ENCODE measurements at places on chromosomes 3 and 15.

GRCh38 chr3:138373087-138373735 lies 24.8 kb downstream of the MRAS start:
- no peak for DNase-seq

DNA sequence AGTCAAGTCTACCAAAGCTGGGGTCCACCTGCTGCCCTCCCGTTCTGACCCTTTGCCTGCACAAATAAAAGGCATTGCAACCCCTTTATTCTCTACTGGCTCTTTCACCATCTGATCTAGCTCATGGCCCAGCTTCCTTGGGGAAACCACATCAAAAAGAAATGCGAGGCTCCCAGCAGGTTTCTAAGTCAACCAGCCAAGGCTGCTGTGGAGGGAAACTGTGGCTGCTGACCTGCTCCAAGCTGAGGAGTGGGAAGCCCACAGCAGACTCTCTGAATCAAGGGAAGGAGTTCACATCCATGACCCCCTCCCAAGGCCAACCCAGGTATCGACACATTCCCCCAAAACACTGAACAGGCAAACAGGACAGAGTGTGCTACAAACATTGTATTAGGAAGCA lies 25.2 kb upstream of the SLCO2A1 start:
- no peak for DNase-seq

DNA sequence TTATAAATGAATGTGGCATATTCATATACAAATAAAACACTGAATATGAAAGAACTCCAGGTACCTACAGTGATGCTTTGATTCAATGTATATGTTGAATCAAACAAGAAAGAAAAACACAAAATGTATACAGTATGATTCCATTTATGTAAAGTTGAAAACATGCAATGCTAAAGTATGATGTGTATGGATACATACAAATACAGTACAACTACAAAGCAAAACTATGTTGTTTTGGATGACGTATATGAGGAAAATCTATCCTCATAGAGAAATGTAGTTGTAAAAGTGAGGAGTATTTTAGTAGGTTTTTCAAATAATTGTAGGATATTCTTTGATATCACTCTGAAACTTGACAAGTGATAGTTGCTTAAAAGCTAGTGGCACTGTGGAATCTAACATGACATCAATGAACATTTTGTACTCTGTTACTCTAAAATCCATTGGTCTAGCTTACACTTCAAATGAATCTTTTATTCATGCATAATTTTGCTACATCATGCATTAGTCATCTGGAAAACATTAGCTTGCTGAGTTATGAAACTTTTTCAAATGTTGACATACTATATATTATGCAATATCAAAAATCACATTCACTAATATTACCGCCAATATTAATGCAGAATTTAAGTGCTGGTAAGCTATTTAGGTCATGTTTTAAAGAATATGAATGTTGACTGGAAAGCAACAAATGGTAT lies 278.1 kb upstream of the CHRNA7 start:
- DNase-seq: no peak

DNA sequence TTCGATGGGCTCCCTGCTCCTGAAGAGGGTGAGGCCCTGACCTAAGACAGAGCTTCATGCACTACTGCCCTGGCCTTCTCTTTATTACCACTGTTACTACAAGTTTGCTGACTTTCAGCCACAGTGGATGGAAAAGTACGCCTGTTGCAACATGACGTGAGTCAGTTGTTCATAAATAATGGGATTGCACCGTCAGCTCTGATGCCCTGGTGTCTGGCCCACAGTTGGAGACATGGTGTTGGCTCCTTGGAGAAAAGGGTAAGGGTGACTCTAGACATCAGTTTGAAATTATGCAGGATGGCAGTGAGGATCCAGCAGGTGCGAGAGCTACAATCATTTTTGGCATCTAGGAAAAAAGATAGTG lies 5.5 kb downstream of the PAQR5 start:
- peak; percentile 82 for DNase-seq

GRCh38 chr15:93088981-93089726 lies at the start of gene RGMA:
Gene RGMA, minus strand, starts transcription at chr15:93089211. Its CDS starts 279 bp downstream, at chr15:93088932.
- DNase-seq: no peak

- no peak for DNase-seq
Measured at GRCh38 chr3:132218817-132219755, 98.1 kb upstream of the ACP3 start.

DNA sequence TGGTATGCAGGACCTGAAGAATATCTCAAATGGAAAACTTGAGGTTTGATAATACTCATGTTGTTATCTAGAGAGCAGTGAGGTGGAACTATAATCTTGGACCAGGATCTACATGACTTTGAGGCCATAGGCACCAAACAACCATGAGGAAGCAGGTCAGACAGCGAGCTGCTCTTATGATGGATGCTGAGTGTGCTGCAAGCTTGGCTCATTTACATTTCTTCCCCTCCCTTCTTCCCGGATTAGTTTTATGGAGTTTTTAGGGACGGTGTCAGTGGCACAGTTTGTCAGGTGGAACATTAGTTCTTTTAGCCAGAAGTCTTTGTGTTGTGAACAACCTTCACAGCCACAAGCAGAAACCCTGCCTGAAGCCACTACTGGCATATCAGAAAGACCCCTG lies 8.0 kb upstream of the MYZAP start:
- DNase-seq: no peak

DNA sequence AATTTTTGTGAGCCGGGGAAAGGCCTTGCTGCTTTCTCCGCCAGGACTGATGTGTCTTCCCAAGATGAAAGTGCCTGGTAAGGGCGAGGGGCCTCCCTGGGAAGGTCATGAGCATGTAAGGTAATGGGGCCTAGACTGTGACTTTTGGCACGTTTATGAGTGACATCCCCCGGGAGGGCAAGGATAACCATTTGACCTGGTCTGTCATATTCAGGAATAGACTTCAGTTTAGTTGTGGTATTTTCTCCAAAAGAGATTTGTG lies 631 bp upstream of the CNBP start:
- no peak for DNase-seq

- peak; percentile 28 for DNase-seq
Measured at GRCh38 chr3:172965256-172965655, 175.8 kb downstream of the SPATA16 start.

DNA sequence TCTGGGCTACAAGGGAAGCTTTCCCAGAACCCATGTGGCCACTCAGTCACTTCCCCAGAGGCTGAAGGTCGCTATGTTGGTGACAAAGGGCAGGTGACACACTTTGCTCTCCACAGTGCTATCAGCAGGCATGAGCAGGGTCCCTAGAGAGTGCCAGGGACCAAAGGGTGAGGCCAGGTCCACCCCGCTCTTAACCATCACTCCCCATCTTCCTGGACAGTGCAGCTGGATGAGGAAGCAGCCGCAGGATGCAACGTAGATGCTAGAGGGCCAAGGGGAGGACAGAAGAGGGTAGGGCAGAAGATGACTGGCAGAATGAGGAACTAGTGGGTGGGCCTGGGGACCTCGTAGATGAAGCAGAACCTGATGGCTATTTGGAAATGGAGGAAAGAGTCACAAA lies 13.6 kb upstream of the LTF start:
- no peak for DNase-seq

DNA sequence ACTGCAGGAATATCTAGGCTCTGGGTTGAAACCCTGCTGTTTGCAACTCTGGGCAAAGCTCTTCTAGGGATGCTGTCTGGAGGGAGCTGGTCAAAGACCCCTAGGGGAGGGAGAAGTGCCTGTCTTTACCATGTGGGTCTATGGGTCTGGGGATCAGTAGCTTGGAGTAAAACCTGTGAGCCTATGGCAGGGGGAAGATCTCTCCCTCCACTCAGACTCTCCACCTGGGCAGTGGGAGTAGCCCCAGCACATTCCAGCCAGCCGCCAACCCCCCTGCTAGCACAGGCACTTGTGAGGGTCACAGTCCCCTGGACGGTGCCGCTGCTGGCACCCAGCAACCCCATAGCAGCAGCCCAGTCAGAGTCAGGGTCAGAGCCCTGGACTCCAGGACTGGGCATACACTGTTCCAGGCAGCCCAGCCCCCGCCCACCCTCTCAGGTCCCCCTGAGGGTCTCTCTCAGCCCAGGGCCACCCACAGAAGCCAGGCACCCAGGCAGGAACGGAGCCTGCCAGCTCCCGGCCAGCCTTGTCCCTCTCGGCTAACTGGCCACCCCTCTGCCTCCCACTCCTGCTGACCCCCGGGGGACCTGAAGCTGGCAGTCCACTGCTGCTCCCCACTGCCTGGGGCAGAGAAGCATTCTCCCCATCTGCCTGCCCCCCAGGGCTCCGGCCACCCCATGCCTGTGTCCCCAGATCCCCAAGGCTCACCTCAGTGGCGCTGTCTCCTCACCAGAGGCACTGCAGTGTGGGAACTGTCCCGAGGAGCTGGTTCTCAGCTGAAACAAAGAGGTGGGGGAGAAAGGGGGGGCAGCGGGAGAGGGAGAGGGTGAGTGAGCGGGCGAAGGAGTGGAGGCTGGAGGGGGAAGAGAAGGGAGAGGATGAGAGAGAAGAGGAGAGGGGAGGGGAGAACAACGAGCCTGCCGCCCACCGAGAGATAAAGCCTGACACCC lies 10.8 kb downstream of the GLYCTK start:
- no peak for DNase-seq

DNA sequence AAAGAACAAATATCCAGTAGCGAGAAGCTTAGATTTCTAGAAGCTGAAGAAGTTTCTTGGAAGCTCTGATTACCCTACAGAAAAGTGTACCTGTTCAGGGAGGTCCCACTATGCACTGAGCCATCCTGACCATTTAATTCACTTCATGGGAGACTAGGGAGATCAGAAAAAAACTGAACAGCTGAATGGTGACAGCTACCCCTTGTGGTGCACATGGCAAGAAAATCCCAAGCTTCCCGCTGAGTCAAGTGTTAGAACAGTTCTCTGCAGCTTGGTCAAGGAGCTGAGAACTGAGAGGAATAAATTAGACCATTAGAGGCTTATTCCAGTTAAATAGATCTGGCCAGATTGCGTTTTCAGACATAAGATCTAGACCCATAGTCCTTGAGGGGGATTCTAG lies 197.2 kb upstream of the VEPH1 start:
- DNase-seq: no peak
